ENCODE measurements at places on chromosomes 6 and 20. TPM values are rescaled to one million over a fixed set of nuclear protein-coding genes. Genes with fewer than 3 reads are reported as not detected.

PDYN gene
- not detected for total RNA-seq

KIFC1 gene
- 0.38 TPM for total RNA-seq

PRL gene
- not detected for total RNA-seq

BICRAL gene
- 5.4 TPM for total RNA-seq

HLA-DMB gene
- total RNA-seq, result 2.6 TPM

PLA2G7 gene
- total RNA-seq, result 1.7 TPM

RBL1 gene
- total RNA-seq, result 2.2 TPM

HCK gene
- total RNA-seq, result 3.7 TPM

Measured in left lobe of liver (tissue), 2 donors.